NCI-H1930 (cell line): ENCODE measurements at places on chromosomes 3 and 15.

DNA sequence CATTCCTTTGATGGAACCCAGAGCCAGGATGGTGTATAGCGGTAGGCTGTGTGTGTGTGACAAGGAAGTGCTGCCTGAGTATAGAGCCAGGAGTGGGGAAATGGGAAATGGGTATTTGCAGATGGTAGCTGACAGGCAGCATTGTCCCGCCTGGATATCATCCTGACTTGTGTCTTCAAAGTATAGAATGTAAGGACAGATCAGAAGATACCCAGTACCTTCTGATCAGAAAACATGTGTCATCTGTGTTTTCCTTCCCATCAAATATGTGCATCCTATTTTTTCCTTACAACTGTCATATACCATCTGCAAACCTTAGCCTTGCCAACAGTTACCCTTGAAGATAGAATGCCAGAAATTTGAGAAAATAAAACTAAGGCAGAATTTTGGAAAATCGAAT, 146.2 kb upstream of the CBLB start:
- DNase-seq = no peak

DNA sequence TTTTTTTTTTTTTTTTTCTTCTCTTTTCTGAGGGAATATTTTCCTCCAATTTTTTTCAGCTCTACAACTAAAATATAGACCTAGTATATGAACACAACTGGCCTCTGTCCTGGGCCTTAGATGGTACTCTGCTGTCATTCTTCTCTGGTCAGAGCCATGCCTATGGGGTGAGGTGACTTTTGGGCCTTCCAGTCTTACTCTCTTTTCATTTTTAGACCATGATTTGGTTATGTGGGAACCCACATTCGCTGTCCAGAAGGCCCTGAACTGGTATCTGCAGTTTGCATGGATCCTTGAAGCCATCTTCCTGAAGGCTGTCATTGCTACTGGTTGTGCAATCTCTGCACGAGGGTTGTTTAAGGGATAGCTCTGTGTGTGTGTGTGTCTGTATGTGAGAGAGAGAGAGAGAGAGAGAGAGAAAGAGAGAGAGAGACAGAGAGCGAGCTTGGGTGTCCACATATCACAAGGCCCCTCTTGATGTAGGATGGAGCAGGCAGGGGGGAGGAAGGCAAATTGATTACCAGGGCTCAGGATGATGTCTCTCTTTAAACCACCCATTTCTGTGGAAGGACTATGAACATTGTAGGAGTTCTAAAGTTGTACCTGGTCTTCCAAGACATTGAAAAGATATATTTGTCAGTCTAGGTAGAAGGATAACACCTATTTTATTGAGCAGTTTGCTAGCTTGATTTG, 6.9 kb downstream of the TGFBR2 start:
- DNase-seq = no peak

DNA sequence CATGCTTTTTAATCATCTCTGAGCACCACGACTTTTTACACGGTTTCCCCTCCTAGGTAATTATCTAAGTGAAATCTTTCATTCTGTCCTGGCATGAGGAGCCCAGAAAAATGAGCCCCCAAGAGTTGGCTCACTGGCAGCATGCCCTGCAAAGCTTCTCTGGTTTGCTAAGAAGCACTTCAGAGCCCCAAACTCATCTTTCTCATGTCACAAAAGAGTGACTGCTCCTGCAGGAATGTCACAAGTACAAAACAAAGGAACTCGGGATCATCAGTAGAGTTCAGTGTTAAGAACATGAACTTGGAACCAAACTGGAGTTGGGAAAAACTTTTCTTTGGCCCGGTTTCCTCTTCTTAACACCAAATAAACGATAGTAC, 123.9 kb downstream of the FOXB1 start:
- DNase-seq = no peak

DNA sequence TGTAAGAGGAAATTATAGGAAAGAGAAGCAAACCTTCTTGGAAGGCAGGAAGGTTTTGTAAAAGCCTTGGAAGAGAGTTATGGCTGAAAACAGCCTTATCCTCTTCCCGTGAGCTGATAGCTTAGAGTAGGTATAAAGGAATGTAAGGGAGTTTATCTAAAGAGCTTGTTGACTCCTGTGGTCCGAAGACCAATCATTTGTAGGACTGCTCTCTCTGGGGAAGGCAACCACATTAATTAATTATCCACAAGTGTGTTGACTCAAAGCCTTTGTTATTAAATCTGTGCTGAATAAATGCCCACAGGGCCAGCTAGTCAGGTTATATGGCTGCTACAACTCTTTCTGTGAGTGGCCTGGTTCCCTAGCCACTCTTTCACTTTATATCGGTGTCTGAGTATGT, 452.1 kb upstream of the RASGRP1 start:
- no peak for DNase-seq
